ENCODE measurements at places on chromosomes 3 and 15.

DNA sequence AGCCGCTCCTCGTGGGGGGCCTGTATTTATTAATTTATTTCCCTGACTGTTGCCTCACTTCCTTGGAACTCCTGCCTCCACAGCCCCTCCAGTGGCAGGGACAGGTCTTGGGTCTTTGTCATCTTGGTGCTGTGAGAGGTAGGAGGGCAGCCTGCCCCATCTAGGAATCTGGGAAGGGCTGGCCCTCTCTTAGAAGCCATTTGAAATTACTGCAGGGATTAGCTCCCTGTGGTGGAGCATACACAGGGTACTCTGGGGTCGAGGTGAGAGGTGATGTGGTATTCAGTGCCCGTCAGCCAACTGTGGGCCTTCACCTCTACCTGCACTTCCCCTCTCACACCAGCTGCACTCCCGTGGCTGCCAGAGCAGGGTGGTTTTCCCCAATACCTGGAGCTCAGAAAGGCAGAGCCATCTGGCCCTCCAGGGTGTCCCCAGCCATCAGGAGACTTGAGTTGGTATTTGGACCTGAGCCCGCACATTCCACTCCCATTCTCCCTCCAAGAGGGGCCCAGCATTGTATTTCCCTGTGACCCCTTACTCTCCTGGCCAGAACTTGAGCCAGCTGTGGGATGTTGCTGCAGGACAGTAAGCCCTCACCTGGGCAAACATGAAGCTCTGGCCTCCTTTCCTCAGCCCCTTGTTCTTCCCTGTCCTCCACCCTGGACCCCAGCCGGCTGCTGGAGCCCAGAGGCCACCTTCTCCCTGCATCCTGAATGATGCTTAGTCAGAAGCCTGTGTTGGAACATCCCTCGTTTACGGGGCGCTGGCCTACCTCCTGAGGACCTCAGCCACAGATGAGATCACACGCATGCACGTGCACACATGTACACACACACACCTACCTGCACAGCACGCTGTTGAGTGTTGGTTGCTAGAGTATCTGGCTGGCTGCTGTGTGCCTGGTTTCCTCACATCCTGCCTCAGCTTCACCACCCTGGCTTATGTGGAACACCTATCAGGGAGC lies 2.0 kb upstream of the JMJD7 start:
- no peak for DNase-seq

- DNase-seq, result no peak
Measured at GRCh38 chr3:156704370-156705036, 30.1 kb downstream of the TIPARP start.

DNA sequence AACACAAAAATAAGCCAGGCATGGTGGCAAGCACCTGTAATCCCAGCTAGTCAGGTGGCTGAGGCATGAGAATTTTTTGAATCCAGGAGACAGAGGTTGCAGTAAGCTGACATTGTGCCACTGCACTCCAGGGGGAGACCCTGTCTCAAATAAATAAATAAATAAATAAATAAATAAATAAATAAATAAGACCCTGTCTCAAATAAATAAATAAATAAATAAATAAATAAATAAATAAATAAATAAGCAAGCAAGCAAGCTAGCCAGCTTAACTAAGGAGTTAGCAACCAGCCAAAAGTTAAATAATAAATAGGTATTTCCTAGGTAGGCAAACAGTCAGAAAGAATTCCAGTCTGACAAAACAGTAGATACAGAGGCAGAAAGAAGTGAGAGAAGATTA lies 123.9 kb downstream of the GALK2 start:
- DNase-seq, result no peak

- DNase-seq, result no peak
Measured at GRCh38 chr3:146889626-146890025, 284.5 kb upstream of the PLSCR5 start.

GRCh38 chr3:111517801-111518200 lies 24.2 kb upstream of the CD96 start:
- no peak for DNase-seq

GRCh38 chr15:92429378-92430068 lies 35.8 kb downstream of the ST8SIA2 start:
- DNase-seq, result no peak
